ENCODE measurements at places on chromosomes 7 and 10. TPM values are rescaled to one million over a fixed set of nuclear protein-coding genes. Genes with fewer than 3 reads are reported as not detected.

Gene EVX1
- total RNA-seq: not detected

Gene SYT15
- 45.4 TPM for total RNA-seq

Gene IGF2BP3
- total RNA-seq: 3.3 TPM

Gene MMD2
- not detected for total RNA-seq

DNA sequence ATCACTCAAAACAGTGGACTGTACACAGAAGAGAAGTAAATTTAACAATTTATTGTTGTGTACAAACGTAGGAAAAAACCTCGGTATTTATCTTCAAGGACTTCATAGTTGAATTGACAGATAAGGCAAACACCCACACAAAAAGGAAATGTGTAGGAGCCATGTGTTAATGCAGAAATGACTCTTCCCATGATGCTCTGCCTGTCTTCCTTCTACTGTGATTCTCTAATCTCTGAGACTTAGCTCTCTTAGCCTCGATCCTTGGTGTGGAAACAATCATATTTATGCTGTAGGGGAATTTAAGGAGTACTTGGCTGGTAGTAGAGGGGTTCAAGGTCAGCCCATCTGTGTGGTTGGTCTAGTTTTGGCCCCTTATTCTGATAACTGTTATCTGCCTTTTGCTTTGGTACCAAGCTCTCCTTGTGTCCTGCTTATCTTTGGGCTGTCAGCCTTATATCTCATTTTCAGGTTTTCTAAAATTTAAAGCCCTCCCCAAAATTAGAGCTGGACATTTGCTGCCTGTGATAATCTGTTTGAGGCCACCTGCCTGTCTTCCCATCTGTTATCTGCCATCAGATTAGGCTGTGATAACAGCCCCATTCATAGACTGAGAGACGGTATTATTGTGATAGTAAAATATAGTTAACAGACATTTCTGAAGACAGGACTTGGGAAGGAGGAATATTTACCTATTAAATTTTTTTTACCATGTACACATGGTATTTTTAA is 81.7 kb downstream of the GPR85 start:
- DNase-seq: no peak
- H3K4me1 ChIP-seq: no peaks in the 10 kb centered on the region
- H3K27me3 ChIP-seq: no peaks in the 10 kb centered on the region
- no peak overlapping the region for H3K27ac ChIP-seq
- H3K4me3 ChIP-seq: no peak overlapping the region

- no peaks in the 10 kb centered on the region for H3K36me3 ChIP-seq
- H3K4me1 ChIP-seq: no peaks in the 10 kb centered on the region
These were observed 459.1 kb downstream of the PTPRN2 start for GRCh38 chr7:158128572-158128971.

GRCh38 chr10:73886661-73887293 is 12.4 kb upstream of the CAMK2G start:
- H3K4me1 ChIP-seq: peaks cover 29% of the 10 kb centered on the region
- H3K36me3 ChIP-seq: no peaks in the 10 kb centered on the region
- DNase-seq: no peak
- peak overlapping the region; percentile 79 for H3K27ac ChIP-seq
- H3K4me3 ChIP-seq: no peak overlapping the region

- H3K4me3 ChIP-seq: no peak overlapping the region
- H3K36me3 ChIP-seq: no peaks in the 10 kb centered on the region
- no peaks in the 10 kb centered on the region for H3K4me1 ChIP-seq
- DNase-seq: no peak
- no peak overlapping the region for H3K27ac ChIP-seq
These were observed 121.5 kb upstream of the LAMB4 start for GRCh38 chr7:108251700-108252099.

- DNase-seq: no peak
- H3K4me1 ChIP-seq: no peaks in the 10 kb centered on the region
- no peak overlapping the region for H3K27ac ChIP-seq
- H3K36me3 ChIP-seq: no peaks in the 10 kb centered on the region
- H3K4me3 ChIP-seq: no peak overlapping the region
- H3K27me3 ChIP-seq: no peaks in the 10 kb centered on the region
These were observed 71.8 kb upstream of the RPA3 start for GRCh38 chr7:7790041-7790741.

- no peak for DNase-seq
- H3K4me3 ChIP-seq: no peak overlapping the region
- no peaks in the 10 kb centered on the region for H3K36me3 ChIP-seq
- no peak overlapping the region for H3K27ac ChIP-seq
- no peaks in the 10 kb centered on the region for H3K27me3 ChIP-seq
These were observed 242.9 kb downstream of the ANKRD7 start for GRCh38 chr7:118467381-118467780.

- H3K27ac ChIP-seq: no peak overlapping the region
- no peaks in the 10 kb centered on the region for H3K36me3 ChIP-seq
- no peaks in the 10 kb centered on the region for H3K27me3 ChIP-seq
- H3K4me3 ChIP-seq: no peak overlapping the region
- no peak for DNase-seq
These were observed 156.1 kb downstream of the ADARB2 start for GRCh38 chr10:1581189-1581588.

GRCh38 chr7:132930881-132931280 is 151.0 kb downstream of the CHCHD3 start:
- no peak for DNase-seq
- H3K27ac ChIP-seq: no peak overlapping the region
- H3K4me3 ChIP-seq: no peak overlapping the region

GRCh38 chr7:154861589-154861988 is 141.3 kb downstream of the PAXIP1 start:
- no peak overlapping the region for H3K27ac ChIP-seq
- no peaks in the 10 kb centered on the region for H3K27me3 ChIP-seq
- H3K4me1 ChIP-seq: no peaks in the 10 kb centered on the region
- H3K4me3 ChIP-seq: no peak overlapping the region
- no peaks in the 10 kb centered on the region for H3K36me3 ChIP-seq

All from upper lobe of right lung (tissue), 1 donor.